Tibial nerve (tissue), 4 donors: ENCODE measurements at places on chromosomes 2 and 18. TPM values are rescaled to one million over a fixed set of nuclear protein-coding genes. Genes with fewer than 3 reads are reported as not detected.

GRCh38 chr2:8605351-8606065 is 76.3 kb upstream of the ID2 start:
- H3K27ac ChIP-seq, result no peak overlapping the region
- DNase-seq, result no peak

AQP12A gene
- not detected for total RNA-seq

GRCh38 chr2:60979231-60979630 is 38.3 kb upstream of the PEX13 start:
- H3K4me3 ChIP-seq, result no peak overlapping the region
- H3K4me1 ChIP-seq, result no peaks in the 10 kb centered on the region
- no peaks in the 10 kb centered on the region for H3K27me3 ChIP-seq

ZSCAN30 gene
- 28.8 TPM for total RNA-seq

GRCh38 chr2:119366161-119366648 is 429 bp downstream of the C2orf76 start:
- no peaks in the 10 kb centered on the region for H3K36me3 ChIP-seq
- DNase-seq, result no peak
- no peaks in the 10 kb centered on the region for H3K27me3 ChIP-seq
- H3K4me1 ChIP-seq, result peaks cover 26% of the 10 kb centered on the region
- peak overlapping the region; percentile 88 for H3K27ac ChIP-seq

DNA sequence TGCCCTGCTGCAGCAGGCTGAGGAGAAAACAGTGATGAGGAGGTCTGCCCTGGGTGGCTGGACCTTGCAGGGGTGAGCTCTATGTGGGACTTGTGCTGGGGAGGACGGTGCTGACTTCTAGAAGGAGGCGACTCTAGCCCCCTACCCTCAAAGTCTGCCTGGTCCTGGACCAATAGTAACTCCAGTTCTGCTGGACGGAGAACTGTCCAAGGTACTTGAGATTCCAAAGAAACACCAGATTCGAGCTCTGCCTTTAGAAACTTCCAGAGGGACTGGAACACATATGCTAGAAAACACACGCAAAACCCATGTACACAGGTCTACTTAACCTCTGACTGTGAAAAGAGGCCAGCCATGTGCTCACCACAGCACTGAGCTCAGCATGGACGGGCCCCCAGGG is 260.6 kb downstream of the TWIST2 start:
- H3K4me1 ChIP-seq, result no peaks in the 10 kb centered on the region
- no peaks in the 10 kb centered on the region for H3K36me3 ChIP-seq
- no peak overlapping the region for H3K27ac ChIP-seq
- H3K4me3 ChIP-seq, result no peak overlapping the region
- H3K27me3 ChIP-seq, result no peaks in the 10 kb centered on the region
- no peak for DNase-seq

- no peaks in the 10 kb centered on the region for H3K27me3 ChIP-seq
- H3K4me1 ChIP-seq, result no peaks in the 10 kb centered on the region
- no peak overlapping the region for H3K4me3 ChIP-seq
- no peak for DNase-seq
- no peak overlapping the region for H3K27ac ChIP-seq
These were observed 49.1 kb downstream of the CENPO start for GRCh38 chr2:24842081-24843050.
